ENCODE measurements at places on chromosomes 3 and 15.
A peak's percentile ranks its signal among the peaks of the same experiment; 100 is the strongest.

DNA sequence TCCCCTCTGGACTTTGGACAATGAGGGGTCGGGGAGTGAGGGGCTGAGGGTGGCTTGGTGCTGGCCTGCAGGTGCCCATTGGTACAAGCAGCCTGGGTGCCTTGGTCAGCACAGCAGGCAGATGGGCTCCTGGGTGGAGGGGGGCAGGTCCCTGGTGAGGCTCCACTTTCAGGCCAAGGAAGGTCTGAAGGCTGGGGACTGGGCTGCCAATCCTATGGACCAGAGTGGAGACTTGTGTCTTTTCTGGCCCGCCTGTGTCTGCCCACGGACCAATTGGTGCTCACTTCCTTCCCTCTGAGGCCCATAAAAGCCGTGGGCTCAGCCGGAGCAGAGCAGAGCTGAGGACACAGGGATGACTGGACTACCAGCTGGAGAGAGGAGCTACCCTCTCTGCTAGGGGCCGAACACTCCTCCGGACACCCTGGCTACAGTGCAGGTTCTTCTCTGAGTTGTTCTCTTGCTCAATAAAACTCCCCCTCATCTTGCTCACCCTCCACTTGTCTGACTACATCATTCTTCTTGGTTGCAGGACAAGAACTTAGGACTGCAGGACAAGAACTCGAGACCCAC lies 31.9 kb upstream of the IREB2 start:
- DNase-seq: no peak

GRCh38 chr3:14256046-14256445 lies 77.4 kb downstream of the LSM3 start:
- DNase-seq: no peak

DNA sequence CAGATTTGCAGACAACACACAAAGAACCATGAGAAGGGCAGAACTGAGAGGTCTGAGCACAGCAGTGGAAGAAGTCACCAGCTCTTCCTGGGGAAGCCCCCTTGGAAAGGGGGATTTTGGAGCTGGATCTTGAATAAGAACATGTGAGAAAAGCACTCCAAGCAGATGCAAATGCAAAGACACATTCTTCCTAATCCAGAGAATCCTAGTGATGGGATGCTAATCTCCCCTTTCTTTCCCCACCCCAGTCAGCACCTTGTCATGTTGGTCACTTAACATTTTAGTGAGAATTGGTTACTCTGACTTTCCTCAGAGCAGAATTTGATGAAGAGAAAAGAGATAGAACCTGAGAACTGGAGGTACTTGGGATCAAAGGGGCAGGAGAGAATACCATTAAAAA lies 148.5 kb downstream of the SSR3 start:
- DNase-seq: no peak

DNA sequence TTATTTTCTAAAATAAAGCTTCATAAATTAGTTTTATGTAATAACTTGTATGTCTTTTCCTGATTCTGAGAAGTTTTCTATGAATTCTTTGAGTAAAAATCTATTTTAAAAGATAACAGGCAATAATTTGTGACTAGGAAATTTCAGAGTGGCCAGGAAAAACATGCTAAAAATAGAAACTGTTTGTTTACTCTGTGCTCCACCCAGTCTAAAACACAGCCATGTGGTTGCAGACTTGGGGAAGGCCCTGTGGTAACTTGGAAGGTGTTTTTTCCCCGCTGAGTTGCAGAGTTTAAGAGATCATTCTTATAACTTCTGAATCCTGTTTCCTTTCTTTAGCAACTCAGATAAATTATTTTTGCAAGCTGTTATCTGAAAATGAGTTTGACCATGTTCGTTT lies 21.9 kb downstream of the PLCL2 start:
- peak; percentile 38 for DNase-seq

DNA sequence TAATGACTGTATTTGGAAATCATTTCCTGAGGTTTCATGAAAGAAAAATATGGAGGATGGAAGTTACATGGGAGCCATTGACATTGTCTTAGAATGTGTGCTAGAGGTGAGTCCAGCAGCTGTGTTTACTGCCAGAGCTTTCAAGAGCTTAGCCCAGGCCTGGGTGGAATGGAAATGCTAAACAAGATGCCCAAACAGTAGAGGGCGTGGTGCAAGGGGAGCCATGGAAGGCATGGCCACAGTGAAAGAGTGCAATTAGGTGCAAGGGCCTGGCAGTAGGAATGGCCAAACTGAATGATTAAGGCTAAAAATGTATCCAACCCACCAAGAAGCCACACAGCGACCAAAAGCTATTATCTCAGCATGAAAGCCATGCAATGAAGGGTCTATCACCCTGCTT lies 257.7 kb upstream of the NR2F2 start:
- no peak for DNase-seq

GRCh38 chr15:70033109-70033508 lies 64.6 kb downstream of the TLE3 start:
- no peak for DNase-seq

GRCh38 chr3:159233734-159234133 lies 431.9 kb downstream of the MFSD1 start:
- no peak for DNase-seq

DNA sequence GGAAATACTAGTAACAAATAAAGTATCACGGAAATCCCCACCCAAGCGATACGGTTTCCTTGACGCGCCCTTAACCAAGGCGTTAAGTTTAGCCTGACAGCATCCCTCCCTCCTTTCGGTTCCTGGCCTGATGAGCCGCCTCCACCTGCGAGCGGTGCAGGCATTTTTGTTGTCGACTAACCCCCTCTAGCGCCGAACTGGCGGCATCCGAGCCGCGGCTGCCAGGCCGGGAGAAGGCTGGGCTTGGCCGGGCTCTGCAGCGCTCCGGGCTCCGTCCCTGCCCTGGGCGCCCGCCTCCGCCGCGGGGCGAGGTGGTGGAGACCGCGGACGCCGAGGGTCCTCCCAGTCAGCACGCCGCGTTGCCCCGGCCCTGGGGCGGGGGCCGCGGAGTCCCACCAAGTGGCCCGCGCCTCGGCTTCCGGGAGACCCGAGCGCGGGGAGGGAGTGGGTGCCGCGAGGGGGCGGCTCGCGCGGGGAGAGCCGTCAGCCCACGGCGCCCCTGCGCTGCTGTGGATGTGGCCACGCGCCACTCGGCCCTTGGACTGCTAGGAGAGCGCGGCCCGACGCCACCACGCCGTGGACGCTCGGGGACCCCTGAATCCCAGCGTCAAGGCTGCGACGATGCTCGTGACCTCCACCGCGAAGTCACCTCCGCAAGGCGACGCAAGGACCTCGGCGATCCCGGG lies 1.1 kb upstream of the EPHA6 start:
- DNase-seq: peak; percentile 73

- no peak for DNase-seq
These were observed 12.5 kb downstream of the EID1 start for GRCh38 chr15:48890375-48890972.

- DNase-seq: no peak
These were observed 77.4 kb downstream of the SNRK start for GRCh38 chr3:43363621-43364266.

DNA sequence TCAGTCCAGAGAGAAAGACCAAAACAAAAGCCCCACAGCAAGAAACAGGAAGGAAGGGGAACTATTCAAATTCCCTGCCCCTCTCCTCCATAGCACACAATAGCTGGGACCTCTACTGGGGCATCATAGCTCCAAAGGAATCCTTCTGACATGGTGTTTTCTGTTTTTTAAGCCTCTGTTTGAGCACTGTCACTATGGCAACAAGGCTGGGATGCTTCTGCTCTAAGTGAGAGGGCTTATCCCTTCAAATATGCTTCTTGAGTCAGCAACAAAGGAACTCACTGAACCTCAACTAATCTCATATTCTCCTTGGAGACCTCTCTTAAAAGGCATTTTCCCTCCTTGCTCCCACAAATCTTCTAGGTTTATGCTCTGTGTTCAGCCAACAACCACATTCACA lies 40.5 kb downstream of the MYLK start:
- DNase-seq: peak; percentile 73

GRCh38 chr3:95289295-95289694 lies 1226.4 kb downstream of the NSUN3 start:
- DNase-seq: peak; percentile 49

GRCh38 chr15:52783929-52784798 lies 6.0 kb downstream of the ONECUT1 start:
- DNase-seq: no peak

GRCh38 chr3:152646004-152646403 lies 188.9 kb upstream of the P2RY1 start:
- DNase-seq: no peak

DNA sequence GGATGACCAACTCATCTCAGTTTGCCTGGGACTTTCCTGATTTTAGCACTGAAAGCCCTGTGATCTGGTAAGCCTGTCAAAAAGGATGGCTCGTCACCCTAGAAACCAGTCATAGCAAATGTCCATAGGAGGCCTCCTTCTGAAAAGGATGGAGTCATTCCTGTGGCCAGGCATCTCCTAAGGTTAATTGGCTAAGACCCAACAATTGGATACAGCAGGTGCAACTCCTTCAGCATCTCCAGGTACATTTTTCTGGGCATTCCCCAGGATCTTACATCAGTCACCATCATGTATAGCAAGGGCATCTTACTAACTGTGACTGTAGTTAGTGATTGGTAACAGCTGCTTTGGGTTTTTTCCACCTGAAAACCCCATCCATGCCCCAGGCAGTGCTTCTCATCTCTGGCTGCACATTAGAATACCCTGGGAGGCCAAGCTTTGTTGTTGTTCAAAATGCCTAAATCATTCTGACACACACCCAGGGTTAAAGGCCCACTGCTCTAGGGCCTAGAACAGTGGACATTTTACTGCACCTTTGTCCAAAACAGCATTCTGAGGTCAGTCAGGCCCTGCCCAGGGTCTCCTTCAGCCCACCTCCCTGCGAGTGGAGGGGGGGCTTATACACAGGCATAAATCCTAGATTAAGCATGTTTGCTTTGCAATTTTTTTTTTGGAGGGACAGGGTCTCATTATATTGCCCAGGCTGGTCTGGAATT lies 28.3 kb upstream of the GALNT15 start:
- no peak for DNase-seq

DNA sequence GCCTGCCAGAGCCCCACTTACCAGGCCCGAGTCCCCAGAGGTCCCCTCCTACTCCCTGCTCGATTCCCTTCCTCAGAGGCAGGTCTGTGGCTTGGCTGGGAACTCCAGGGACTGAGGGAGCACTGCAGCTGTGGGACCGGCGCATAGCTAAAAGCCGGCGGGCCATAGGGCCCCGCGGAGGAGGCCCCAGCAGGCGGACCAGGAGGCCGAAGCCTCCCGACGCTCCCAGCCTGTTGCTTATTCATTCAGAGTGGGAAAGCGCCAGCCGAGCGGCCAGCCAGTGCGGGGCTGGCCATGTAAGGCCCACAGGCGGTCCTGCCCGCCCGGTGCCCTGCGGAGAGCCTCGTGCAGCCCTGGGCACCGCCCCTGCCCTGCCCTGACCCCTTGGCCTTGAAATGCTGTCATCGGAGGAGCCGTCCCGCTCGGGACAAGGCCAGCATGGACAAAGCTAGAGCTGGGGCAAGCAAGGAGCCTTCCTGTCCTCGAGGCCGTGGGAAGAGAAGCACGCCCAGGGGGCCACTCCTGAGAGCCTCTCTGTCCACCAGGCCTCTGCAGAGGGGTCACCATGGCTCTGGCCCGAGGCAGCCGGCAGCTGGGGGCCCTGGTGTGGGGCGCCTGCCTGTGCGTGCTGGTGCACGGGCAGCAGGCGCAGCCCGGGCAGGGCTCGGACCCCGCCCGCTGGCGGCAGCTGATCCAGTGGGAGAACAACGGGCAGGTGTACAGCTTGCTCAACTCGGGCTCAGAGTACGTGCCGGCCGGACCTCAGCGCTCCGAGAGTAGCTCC lies at the start of gene LOXL1:
TSS of gene LOXL1 (plus strand) at position 244 of the 784 bp plus-strand sequence. CDS start at position 566, 322 bp downstream.
- peak; percentile 95 for DNase-seq

- DNase-seq: peak; percentile 69
These were observed 30.7 kb downstream of the PXYLP1 start for GRCh38 chr3:141262308-141262705.

DNA sequence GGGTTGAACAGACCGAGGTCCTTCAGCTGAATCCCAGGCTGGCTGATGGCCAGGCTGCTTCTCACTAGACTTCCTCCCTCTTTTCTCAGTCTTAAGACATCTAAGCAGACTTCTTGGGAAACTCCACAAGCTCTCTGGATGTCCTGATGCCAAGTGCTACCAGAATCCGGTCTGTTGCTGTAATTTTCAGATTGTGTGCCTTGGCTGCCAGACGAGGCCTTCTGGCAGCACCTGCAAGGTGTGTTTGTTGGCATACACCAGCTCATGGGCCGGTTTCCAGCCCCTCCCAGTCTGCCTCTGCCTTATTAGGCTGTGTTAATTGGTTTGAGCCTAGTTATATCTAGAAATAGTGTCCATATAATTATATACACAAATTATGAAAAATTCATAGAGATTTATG lies 120.6 kb downstream of the TNIK start:
- no peak for DNase-seq

DNA sequence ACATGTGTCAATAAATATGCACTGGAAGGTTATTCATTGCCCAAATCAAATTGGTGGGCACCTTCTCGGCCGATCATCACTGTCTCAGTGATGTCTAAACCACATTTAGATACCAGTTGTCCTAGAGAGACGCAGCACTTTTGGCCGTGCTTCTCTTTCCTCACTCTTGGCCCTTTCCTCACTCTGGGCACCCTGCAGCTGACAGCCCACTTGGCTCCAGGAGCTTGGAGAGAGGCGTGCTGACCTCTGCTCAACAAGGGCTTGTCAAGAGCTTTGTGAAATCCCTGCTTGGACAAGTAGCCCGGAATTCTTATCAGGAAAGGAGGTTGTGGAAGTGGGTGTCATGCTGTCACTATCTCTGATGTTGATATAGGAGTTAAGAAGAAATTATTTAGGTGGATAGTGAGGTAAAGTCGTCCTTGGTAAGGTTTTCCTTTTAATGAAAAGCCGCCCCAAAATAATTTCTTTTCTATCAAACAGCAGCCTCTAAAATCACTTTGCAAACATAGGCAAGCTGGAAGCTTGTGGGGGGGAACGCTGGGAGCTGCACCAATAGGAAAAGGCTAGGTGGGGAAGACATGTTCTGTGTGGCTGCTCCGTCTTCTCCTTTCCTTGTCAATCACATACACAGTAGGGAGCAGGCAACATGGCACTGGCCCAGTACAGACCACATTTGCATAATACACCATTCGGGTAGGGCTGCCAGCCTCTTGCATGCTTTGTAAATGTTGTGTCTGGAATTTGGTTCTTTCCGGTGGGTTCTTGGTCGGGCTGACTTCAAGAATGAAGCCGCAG lies 126.8 kb upstream of the UBE3A start:
- no peak for DNase-seq

GRCh38 chr15:99210334-99210733 lies 39.0 kb downstream of the TTC23 start:
- no peak for DNase-seq

DNA sequence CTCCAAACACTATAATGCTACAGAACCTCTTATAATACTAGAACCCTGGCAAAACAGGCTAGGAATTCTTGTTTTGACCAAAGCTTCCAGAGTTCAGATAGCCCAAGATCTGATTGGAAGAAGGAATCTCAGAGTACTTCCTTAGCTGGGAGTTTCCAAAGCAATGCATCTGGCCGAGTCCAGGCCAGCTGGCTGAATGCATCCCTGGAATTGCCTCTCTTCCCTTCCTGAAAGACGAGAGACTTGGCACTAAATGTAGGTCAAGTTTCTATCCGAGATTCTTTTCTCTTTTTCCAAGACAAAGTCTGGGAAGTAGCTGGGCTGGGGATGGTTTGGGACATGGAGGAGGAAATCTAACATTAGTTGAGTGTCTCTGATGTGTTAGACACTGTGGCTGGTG lies 68.7 kb upstream of the ADPGK start:
- no peak for DNase-seq

GRCh38 chr3:104510131-104510849 lies 856.4 kb upstream of the ALCAM start:
- DNase-seq: no peak

All from astrocyte of the spinal cord (primary cell).